CD8-positive, alpha-beta T cell (primary cell): ENCODE measurements at places on chromosomes 3 and 15. TPM values are rescaled to one million over a fixed set of nuclear protein-coding genes. Genes with fewer than 3 reads are reported as not detected.

GRCh38 chr15:68990992-68991500 lies 23.4 kb upstream of the NOX5 start:
- no peak for DNase-seq

GRCh38 chr3:111542611-111543300 lies 759 bp downstream of the CD96 start:
- DNase-seq = no peak

The ROPN1B gene
- total RNA-seq = not detected

The APBA2 gene
- total RNA-seq = 106 TPM

The HRG gene
- total RNA-seq = not detected
